ENCODE measurements at places on chromosomes 3 and 15. TPM values are rescaled to one million over a fixed set of nuclear protein-coding genes. Genes with fewer than 3 reads are reported as not detected.

DNA sequence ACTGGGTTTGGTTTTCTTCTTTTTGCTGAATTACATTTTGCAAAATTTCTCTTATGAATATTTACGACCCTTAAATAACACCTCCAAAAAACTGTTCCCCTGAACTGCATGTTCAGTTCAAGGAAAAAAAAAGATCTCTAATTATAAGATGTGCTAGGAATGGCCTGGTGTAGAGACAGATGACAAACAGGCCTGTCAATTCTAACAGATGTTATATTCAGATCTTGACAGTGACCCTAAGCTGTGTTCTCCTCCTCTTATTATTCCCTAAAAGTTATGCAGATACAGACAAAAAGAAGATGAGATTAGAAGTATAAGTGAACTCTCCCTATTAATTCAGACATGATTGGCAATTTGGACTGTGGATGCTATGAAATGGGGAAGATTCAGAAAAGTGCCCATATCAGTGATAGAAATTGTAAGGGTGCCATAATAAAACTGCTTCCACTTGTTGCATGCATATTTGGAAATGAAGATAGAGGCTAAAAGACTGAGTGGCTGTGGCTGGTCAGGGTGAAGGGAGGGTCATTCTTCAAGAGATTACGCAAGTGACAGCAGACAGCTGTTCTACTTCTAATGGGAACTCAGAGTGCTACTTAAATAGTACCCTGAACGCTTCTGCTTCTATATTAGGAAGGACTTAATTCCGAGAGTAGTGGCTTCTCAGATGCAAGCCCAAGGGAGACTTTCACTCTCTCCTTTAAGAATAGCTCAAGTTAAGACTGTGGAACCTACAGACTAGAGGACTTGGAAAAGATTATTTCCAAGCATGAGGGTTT lies 75.5 kb downstream of the ADAMTS9 start:
- no peaks in the 10 kb centered on the region for H3K4me1 ChIP-seq
- no peak overlapping the region for H3K4me3 ChIP-seq
- no peaks in the 10 kb centered on the region for H3K27me3 ChIP-seq
- DNase-seq = no peak

GRCh38 chr3:197555281-197556261 lies at the start of gene BDH1:
Gene BDH1 (minus strand): TSS chr3:197555968. CDS start chr3:197546443, 9,525 bp downstream.
- H3K36me3 ChIP-seq = peaks cover 5% of the 10 kb centered on the region
- H3K4me1 ChIP-seq = peaks cover 11% of the 10 kb centered on the region
- peak within 1 kb of the TSS; percentile 75 for H3K4me3 ChIP-seq
- H3K27ac ChIP-seq = peak within 1 kb of the TSS; percentile 90
- DNase-seq = peak; percentile 83

Gene CHCHD6
- 8.0 TPM for total RNA-seq

GRCh38 chr3:126509597-126510307 lies 7.8 kb downstream of the UROC1 start:
- DNase-seq = no peak
- H3K27me3 ChIP-seq = peaks cover 5% of the 10 kb centered on the region
- no peaks in the 10 kb centered on the region for H3K36me3 ChIP-seq
- H3K27ac ChIP-seq = no peak overlapping the region

- no peaks in the 10 kb centered on the region for H3K27me3 ChIP-seq
- H3K36me3 ChIP-seq = no peaks in the 10 kb centered on the region
- peak; percentile 78 for DNase-seq
- peak overlapping the region; percentile 48 for H3K27ac ChIP-seq
Measured at GRCh38 chr15:28955160-28955992, 69.6 kb downstream of the APBA2 start.

DNA sequence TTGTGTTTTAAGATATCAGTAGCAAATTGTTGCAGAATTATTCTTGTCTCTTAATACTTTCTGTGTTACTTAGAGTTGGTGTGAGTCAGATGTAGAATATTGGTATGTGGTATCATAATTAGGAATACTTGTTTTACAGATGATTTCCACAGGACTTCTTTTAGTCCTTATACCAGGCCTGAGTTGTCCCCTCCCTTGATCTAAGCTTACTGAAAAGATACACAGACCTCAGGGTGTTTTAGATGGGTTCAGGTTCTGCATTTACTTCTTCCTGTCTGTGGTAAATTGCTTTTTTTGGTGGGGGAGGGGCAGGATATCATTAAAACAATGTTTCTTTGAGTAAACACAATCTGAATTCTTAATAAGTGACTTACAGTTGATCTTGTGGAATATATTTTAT lies 14.2 kb downstream of the DZIP3 start:
- DNase-seq = no peak
- peaks cover 17% of the 10 kb centered on the region for H3K4me1 ChIP-seq
- peak overlapping the region; percentile 93 for H3K27ac ChIP-seq
- H3K36me3 ChIP-seq = no peaks in the 10 kb centered on the region

Gene DZIP3
- 7.7 TPM for total RNA-seq

Gene SLC12A1
- not detected for total RNA-seq

GRCh38 chr15:77759896-77760592 lies 127.3 kb upstream of the LINGO1 start:
- no peak for DNase-seq
- no peak overlapping the region for H3K27ac ChIP-seq
- no peaks in the 10 kb centered on the region for H3K4me1 ChIP-seq
- H3K27me3 ChIP-seq = peaks cover 11% of the 10 kb centered on the region
- no peak overlapping the region for H3K4me3 ChIP-seq

Gene SAMMSON
- not detected for total RNA-seq

DNA sequence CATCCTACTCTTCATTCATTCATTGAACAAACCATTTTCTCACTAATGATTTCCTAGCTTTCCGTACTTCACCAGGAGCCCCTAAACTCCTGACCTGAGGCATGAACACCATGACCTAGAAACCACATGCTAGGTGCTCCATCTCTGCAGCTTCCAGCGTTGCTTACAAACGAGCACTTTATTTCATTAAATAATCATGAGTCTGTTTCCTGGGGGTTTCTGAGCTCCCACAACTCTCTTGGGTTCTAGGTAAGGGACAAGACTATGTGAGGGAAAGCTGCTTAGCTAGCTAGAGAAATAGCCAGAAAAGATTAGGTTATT lies 1.3 kb downstream of the MAP2K1 start:
- H3K4me1 ChIP-seq = peaks cover 57% of the 10 kb centered on the region
- no peaks in the 10 kb centered on the region for H3K27me3 ChIP-seq
- peaks cover 5% of the 10 kb centered on the region for H3K36me3 ChIP-seq
- DNase-seq = no peak

Gene TMEM266
- total RNA-seq = 0.24 TPM

GRCh38 chr3:3443482-3443881 lies 264.0 kb upstream of the CRBN start:
- DNase-seq = no peak
- H3K4me1 ChIP-seq = no peaks in the 10 kb centered on the region
- no peaks in the 10 kb centered on the region for H3K36me3 ChIP-seq
- peaks cover 3% of the 10 kb centered on the region for H3K27me3 ChIP-seq
- H3K27ac ChIP-seq = no peak overlapping the region

Gene LINS1
- total RNA-seq = 40.5 TPM
